ENCODE measurements at places on chromosomes 6 and 20. TPM values are rescaled to one million over a fixed set of nuclear protein-coding genes. Genes with fewer than 3 reads are reported as not detected.

HTR1B gene
- under 0.01 TPM for total RNA-seq

ACTR5 gene
- total RNA-seq: 2.9 TPM

KIF25 gene
- total RNA-seq: not detected

RAET1L gene
- not detected for total RNA-seq

STX11 gene
- 0.16 TPM for total RNA-seq

MAS1 gene
- under 0.01 TPM for total RNA-seq

SIM1 gene
- total RNA-seq: under 0.01 TPM

HSPA1B gene
- total RNA-seq: 112 TPM

POM121L2 gene
- total RNA-seq: not detected

CST8 gene
- not detected for total RNA-seq

FNDC11 gene
- total RNA-seq: 0.25 TPM

PTK6 gene
- total RNA-seq: not detected

ANGPT4 gene
- not detected for total RNA-seq

BANF2 gene
- total RNA-seq: not detected

CST4 gene
- total RNA-seq: not detected

ADGB gene
- total RNA-seq: not detected

ABHD16B gene
- not detected for total RNA-seq

NKX2-2 gene
- not detected for total RNA-seq

RAMACL gene
- total RNA-seq: 2.4 TPM

XKR7 gene
- not detected for total RNA-seq

DAAM2 gene
- total RNA-seq: 3.4 TPM

KATNA1 gene
- 26.7 TPM for total RNA-seq

FOXA2 gene
- total RNA-seq: not detected

NNAT gene
- 2.8 TPM for total RNA-seq

NRSN1 gene
- not detected for total RNA-seq

VGLL2 gene
- total RNA-seq: not detected

EEF1A2 gene
- total RNA-seq: not detected

AURKA gene
- total RNA-seq: 29.1 TPM

F13A1 gene
- total RNA-seq: not detected

CST5 gene
- not detected for total RNA-seq

MAVS gene
- total RNA-seq: 16.4 TPM

ME1 gene
- total RNA-seq: 17.0 TPM

PPIL6 gene
- total RNA-seq: 0.65 TPM

SAMD10 gene
- 0.16 TPM for total RNA-seq

SYNGAP1 gene
- 7.6 TPM for total RNA-seq

MICAL1 gene
- 48.1 TPM for total RNA-seq

ATP9A gene
- 23.7 TPM for total RNA-seq

LINC00237 gene
- total RNA-seq: not detected

LGSN gene
- total RNA-seq: not detected

MACROD2 gene
- total RNA-seq: 1.3 TPM

C2 gene
- total RNA-seq: 4.4 TPM

PAX1 gene
- not detected for total RNA-seq

GJA10 gene
- not detected for total RNA-seq

SLC4A11 gene
- 0.49 TPM for total RNA-seq
